ENCODE measurements at places on chromosomes 7 and 10.
A peak's percentile ranks its signal among the peaks of the same experiment; 100 is the strongest.

- DNase-seq = no peak
Measured at GRCh38 chr10:123663522-123663921, 2.6 kb upstream of the GPR26 start.

- DNase-seq = no peak
Measured at GRCh38 chr10:60549686-60550085, 160.0 kb upstream of the ANK3 start.

DNA sequence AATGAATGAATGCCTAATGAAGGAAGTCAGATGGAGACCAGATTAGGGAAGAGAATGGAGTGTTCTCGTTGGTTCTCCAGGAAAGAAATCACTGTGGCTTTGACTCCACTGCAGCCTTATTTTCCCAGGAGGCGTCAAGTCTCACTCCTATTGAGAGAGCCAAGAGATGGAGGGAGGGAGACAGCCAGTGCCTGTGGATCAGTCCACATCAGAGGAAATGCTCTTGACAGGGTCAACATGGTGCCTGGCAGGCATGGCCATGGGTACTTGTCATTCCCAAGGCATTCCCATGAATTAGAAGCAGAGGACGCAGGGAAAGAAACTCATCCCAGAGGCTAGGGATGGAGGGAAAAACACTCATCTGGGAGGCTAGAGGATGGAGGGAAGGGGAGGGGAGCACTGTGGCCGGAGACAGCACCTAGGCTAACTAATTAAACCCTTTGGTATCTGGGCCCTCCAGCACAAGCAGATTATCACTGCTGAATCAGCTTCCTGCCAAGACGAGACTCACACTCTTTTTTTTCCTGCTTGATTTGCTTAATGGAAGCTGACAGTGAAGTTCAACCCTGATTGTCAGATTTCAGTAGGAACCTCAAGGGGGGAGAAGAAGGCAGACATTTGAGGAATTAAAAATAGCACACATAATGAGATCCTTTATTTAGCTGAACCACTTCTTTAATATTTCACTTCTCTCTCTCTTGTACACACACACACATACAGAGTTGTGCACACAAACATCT is 1233.2 kb upstream of the AUTS2 start:
- DNase-seq = no peak

DNA sequence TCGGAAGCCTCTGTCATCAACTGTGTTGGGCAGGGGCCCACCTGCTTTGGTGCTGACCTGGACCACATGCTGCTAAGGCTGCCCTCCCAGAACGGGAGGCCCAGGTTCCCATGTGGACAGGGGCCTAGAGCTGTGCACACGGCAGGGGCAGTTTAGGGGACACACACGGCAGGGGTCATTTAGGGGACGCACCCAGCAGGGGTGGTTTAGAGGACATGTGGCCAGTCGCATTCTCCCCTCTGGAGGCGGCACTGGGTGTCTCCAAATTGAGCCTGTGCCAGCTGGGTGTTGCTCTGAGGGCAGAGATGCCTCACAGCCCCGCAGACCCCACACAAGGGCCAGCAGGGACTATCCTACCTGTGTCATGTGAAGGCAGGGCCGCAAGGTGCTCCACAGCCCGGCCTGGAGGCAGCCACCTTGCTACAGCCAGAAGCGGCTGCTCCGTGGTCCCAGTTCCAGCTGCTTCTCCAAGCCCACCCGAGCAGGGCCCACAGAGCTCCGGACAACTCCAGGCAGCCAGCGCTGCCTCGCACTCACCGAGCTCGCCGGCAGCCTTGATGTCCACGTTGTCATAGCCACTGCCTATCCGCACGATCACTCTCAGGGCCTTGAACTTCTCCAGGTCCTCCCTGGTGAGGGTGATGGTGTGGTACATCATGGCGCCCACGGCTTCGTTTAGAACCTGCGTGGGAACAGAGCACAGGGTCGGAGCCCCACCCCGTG is 60.7 kb downstream of the ZRANB1 start:
- DNase-seq = no peak

DNA sequence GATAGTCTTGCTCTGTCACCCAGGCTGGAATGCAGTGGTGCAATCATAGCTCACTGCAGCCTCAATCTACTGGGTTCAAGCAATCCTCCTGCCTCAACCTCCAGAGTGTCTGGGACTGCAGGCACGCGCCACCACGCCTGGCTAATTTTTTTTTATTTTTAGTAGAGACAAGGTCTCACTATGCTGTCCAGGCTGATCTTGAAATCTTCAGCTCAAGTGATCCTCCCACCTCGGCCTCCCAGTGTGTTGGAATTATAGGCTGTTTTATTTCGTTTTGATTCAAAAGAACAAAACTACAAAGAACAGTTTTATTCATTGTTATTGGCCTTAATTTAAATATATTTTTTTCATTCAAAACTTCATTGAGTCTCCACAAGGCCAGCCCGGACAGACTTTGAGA is 109.8 kb upstream of the NFE2L3 start:
- no peak for DNase-seq

GRCh38 chr7:96203786-96204185 is 118.1 kb downstream of the SLC25A13 start:
- DNase-seq = no peak

DNA sequence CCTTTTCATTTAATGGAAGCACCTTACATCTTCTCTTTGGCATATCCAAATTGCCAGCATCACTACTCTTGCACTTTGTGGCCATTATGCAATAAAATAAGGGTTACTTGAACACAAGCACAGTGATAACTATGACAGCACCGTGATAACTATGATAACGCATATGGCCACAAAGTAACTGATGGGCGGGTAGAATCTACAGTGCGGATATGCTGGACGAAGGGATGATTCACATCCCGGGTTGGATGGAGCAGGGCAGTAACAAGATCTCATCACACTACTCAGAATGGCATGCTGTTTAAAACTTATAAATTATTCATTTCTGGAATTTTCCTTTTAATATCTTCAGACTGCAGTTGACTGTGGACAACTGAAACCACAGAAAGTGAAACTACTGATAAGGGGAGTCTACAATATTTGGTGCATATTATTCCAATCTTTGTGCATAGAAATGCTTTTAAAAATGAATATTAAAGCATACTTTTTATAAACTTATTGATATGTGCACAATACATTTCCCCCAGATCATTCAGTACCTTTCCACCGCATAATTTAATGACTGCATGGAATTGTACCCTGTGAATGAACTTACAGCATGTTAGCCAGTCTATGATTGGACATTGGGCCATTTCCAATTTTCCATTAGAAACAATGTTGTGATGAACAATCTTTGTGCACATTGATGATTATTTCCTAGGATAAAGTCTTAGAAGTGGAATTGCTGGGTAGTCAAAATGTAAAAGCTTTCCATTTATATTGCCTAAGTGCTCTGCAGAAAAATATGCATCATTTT is 136.4 kb downstream of the WNT2 start:
- DNase-seq = no peak

DNA sequence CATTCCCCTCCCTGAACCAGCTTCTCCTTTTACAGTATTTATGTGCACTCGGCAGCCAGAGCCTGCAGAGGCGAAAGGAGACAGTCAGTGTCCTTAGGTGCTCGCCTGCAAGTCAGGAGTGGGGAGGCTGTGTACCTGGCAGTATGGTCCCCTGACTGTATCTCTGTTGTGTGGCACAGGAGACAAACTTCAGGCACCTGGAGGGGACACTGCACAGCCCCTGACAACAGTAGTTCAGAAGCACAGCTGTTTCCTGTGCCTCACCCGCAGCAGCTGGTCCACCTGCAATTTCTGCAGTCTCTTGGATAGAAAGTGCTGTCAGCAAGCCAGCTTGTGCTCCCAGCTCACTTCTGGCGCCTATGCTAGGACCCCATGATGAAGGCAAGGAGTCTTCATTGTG is 73.4 kb upstream of the LAMB4 start:
- DNase-seq = no peak

DNA sequence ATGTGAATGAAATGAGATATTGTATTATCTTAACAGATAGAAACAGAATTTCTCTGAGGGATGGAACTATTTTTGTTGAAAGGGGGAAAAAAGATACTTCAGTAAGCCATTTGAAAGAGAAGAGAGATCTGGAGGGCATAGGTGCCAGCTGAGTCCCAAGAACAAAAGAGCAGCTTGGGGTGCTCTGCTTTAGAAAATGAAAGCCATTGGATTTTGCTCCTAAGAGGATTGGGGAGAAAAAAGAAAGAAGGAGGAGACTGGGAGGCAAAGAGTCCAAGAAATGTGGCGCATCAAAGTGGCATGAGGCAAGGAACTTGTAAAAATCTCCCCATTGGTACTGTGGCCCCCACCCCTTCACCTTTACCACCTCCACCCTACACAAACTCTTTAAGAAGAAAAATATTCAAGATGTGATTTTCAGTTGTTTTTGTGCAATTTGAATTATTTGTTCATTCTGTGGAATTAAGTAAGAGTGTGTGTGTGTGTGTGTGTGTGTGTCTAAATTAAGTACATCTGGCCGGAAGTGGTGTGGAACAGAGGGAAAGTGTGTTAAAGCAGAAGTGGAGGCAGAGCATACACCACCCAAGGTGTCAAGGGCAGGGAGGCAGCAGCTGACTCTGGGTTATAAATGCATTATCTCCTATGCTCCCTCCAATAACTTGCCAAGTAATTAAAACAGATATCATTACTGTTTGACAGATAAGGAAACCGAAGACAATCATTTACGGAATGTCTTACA is 9.9 kb upstream of the GNAI1 start:
- no peak for DNase-seq

DNA sequence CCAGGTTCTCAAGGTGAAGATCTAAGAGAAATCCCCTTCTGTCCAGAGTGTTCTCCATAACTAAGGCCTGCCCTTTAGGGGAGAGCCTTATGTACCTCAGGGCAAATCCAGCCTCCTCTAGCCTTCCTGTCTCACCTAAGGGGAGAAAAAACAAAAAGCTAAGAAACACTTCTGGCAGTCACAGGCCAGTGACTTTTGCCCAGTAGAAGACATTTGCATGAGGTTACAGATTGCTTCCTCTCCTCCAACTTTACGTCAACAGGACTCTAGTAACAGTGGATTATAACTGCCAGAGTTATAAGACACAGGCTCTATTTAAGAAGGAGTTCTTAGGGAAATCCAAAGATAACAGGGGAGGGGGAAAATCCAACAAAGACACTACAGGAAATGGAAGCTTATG is 15.9 kb upstream of the FAM241B start:
- no peak for DNase-seq

DNA sequence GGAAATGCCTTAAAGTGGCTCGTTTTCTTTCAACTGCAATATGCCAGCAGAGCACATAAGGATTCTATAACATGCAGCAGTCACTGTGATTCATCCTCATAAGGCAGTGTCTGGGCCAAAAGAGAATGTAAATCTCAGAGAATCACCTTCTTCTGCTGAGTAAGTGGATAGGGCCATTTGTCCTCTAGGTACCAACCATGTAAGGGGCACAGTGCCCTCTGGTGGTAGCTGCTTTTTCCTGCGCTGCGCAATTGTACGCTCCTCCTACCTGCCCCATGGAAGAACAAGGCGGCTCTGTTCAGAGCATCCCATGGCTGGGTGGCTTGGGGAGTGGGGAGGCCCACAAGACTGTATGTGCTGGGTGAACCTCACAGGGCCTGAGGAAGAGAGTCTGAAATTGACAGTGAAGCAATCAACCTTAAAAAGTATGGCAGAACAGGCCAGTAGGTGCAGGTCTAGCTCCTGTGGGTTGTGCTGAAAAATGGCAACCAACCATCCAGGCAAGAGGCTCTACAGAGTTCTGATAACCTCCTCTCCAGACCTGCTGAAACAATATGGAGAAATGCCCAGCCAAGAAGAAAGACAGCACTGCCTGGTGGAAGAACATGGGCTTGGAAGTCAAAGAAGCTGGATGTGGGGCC is 78.6 kb upstream of the C10orf90 start:
- peak; percentile 59 for DNase-seq

- DNase-seq = no peak
Measured at GRCh38 chr10:28241741-28242399, 61.0 kb downstream of the MPP7 start.

DNA sequence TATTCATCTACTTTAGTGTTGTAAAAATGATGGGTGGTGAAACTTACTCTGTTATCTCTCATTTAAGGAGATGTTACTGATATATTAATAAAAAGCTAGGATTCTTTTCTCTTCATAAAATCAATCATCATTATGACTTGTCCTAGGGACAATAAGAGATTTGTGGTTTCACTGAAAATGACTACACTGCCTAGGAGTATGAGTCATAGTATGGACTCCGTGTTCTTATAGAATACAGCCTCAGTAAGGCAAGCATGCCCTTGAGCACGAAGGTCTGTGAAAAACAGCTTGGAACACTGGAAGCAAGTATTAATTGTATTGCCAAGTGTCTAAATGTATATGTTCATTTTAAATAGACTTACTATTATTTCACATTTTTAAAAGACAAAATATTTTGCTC is 749.2 kb upstream of the PCDH15 start:
- no peak for DNase-seq

GRCh38 chr10:77911535-77912123 is 14.9 kb downstream of the DLG5 start:
- DNase-seq = no peak

- DNase-seq = no peak
Measured at GRCh38 chr7:1226186-1226901, 6.3 kb upstream of the UNCX start.

GRCh38 chr7:29150856-29151255 is 4.5 kb upstream of the CPVL start:
- no peak for DNase-seq

DNA sequence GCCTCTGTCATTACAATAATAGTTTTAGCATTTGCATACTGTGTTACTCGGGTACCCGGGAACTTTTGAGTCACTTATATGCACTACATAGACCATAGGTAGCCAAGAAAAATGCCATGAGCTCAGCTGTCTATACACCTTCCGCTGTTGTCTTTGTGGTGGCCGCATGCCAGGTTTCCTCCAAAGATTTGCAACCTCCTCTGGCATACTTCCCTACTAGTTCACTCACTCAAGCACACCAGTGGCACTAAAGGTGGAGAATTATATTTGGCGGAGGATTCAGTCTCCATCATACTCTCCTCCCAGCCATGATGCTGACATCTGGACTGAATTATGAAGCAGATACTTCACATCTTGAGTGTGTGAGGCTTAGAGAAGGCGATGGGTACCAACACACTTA is 35.6 kb upstream of the GRB10 start:
- DNase-seq = no peak

GRCh38 chr7:1156782-1157535 is 3.0 kb downstream of the ZFAND2A start:
- no peak for DNase-seq

DNA sequence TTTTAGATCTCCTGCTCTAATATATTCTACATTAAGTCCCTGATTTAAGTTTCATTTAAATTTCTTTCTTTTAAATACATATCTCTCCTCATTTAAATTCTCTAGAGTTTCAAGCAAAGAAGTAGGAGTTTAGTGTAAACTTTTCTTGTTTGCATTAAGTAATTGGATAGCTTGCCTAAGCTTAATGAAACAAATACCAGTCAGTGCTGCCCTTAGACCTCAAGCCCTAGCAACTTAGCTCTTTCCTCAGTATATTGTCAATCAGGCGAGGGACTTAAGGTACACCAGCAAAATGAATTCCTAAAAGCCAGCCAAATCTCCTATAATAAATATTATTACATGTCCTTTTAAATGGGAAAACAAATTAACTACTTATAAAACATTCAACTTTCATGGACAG is 101.5 kb downstream of the CHCHD3 start:
- no peak for DNase-seq
